ENCODE measurements at places on chromosomes 1 and 21.

DNA sequence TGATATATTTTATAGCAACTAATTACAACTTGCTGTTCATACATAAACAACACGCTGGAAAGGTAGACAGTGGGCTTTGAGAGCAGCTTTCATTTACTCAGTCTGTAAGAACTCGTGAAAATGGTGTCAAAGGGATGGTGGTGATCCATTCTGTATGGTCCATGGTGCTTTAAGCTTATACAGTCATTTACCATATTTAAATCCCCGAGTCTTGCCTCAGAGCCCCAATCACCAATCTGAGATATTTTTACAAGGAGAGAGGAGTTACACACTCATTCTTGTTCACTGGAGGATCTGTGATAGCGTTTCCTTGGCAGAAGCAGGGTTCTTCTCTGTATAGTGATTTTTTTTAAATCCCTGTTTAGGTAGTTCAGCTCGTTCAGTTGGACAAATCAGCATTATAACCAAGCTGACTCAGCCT, 694.6 kb downstream of the USP25 start:
- no peak for DNase-seq

DNA sequence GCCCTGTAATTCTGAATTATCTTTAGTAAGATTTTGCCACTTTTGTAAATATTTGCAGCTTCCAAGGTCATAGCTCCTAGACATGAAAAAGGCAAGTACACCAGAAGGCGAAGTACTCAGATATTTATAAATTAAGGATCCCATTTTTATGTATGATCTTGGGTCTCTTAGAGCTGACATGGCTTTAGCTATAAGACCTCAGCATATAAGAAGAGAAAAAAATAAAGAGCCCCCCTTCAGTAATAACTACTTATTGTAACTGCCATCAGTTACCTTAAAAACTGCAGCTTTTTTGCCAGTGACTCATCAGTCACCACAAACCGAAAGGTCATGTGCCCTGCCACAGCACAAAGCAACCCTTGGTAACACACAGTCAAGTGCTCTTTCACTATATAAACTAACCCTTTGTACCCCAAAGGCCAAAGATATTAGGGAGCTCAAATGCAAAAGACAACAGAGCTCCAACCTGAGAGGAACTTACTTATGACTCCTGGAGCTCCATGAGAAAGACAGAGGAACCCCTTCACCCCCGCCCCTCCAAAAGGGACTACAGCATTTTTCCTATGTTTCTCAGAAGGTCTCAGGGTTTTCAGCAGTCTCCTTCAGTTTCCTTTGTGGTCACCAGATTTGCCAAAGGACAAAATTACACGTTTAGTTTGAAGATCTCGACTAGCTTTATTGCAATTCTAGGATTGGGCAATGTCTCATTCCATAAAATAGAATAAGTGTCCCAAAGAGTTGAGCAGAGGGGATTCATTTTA, 219.8 kb upstream of the DUSP10 start:
- DNase-seq, result no peak

GRCh38 chr1:98292994-98293393, 368.5 kb upstream of the SNX7 start:
- no peak for DNase-seq

DNA sequence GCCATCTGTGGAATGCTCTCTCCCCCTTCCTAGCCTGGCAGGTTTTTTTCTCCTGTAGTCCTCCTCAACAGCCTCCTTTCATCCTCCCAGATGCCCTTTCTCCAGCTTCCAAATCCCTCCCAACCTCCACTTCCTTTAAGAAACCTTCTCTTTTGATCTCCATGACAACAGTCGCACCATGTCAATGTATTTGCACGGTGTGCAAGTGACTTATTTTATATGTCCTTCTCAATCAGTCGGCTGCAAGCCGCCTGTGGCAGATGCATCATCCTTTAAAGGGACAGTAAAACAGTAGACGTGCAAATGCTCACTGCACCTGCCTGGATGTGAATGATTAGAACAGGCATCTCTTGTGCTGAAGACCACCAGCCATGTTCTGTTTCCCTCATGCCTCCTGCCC, 285.2 kb downstream of the PCP4 start:
- DNase-seq, result no peak

- DNase-seq, result no peak
Observed at GRCh38 chr1:164926107-164926506, 367.1 kb downstream of the PBX1 start.

DNA sequence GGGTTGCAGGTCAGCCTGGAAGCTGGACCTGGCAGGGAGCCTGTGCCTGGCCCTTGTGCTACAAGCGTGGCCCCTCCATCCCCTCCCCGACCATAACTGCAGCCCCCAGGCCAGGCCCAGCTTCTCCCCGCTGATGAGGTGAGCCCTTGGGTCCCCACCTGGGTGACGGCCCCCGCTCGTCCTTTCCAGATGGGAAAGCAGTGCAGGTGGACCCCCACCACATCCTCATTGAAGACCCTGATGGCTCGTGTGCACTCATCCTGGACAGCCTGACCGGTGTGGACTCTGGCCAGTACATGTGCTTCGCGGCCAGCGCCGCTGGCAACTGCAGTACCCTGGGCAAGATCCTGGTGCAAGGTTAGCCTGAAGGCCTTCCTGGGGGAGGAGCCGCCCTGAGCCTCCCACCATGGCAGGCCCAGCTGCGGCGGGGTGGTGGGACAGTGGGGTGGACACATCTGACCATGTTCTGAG, 56.9 kb downstream of the TRIM11 start:
- no peak for DNase-seq

DNA sequence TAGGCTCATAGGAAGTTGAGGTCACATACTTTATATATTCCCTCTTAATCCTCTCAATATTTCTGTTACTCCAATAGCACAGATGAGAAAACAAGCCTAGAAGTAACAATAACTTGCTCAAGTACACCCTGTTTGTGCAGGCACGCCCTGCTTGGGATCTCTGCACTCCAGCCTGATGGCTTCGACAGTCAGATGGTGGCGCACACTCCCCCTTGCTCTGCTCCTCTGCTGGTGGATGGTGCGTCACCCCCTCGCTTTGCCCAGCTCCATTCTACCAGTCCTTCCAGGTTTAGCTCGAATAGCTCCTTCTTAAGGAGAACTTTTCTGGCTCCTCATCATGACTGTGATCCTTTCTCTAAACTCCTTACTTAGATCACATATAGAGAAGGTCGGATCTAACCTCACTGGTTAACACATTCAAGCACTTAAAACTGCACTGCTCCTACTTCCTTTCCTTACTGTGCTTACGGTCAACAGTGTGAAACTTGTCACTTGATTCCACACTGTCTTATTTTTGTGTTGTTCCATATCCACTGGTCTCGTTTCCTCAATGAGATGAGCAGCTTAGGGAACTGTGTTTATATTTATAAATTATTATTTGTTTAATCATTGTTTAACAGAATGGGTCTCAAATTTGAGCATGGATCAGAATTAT, 3.0 kb downstream of the TSPAN2 start:
- DNase-seq, result no peak

GRCh38 chr1:49626472-49626871, 397.3 kb downstream of the AGBL4 start:
- DNase-seq, result no peak

DNA sequence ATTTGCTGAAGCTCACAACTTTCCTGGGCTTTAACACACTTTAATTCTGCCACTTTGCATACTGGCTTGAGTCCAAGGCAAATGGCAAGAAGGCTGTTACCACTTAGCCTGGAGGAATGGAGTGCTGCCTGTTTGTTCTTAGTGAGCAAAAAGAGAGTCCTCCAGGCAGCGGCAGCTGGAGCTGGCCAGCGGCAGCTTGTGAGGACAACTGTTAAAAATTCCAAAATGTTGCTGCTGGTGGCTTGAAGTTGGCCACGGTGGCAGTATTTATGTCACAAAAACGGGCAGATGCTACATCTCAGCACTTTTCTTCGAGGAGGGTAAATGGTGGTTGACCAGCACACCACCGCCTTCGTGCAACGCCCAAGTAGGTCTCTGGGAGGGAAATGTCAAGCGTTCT, 27.3 kb downstream of the STPG1 start:
- peak; percentile 32 for DNase-seq

- DNase-seq, result no peak
Observed at GRCh38 chr21:21806711-21807597, 808.7 kb downstream of the NCAM2 start.

- no peak for DNase-seq
Observed at GRCh38 chr1:6783936-6784559, 1.2 kb upstream of the CAMTA1 start.

DNA sequence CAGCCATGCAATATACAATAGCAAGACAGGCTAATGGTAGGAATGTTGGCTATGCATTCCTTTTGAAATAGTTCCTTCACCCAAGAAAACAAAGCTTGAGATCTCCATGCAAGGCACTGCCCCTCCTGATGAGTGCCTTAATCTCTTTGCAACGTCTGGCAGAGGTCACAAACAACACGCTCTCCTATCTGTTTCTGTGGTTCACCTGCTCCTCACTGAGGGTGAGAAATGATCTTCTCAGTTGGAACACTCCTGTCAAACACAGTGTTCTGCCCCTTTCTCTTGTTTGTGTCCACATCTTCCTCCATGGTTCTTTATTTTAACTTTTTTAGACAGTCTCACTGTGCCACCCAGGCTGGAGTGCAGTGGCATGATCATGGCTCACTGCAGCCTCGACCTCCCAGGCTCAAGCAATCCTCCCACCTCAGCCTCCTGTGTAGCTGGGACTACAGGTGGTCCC, 21.2 kb upstream of the XPR1 start:
- no peak for DNase-seq

Measured in right atrium auricular region (tissue), 2 donors.